ELF-1 (cell line): ENCODE measurements at places on chromosomes 16 and 17.

DNA sequence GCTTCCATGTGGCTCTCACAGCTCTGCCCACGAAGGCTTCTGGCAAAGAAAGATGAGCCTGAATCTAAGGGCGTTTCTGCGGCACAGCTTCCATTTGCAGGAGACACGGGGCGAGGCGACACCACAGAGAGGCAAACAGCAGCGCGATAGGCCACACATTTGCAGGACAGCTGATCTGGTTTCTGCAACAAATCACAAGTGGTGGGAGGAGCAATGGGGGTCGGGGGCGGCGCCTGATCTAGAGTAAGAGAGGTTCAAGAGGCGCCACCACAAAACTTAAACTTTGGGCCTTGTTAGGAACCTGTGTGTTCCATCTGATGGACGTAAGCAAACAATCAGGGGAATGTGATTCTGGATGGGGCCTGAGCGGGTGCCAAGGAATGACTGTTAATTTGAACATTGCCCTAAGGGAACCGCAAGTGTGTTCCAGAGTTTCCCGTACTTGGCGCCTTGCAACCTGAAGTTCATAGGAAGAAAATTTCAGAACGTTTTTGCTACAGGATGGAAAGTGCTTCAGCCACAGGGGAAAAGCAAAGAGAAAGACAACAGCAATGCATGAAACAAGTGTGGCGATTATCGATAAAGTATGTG is 18.9 kb upstream of the ENPP7 start:
- no peak for DNase-seq

GRCh38 chr16:23941963-23942564 is 106.3 kb downstream of the PRKCB start:
- no peak for DNase-seq

GRCh38 chr17:29682054-29682453 is 59.3 kb upstream of the CORO6 start:
- no peak for DNase-seq

GRCh38 chr16:12025926-12026325 is 49.4 kb downstream of the SNX29 start:
- DNase-seq: no peak

GRCh38 chr17:80082403-80083135 is 18.8 kb upstream of the GAA start:
- peak; percentile 83 for DNase-seq

DNA sequence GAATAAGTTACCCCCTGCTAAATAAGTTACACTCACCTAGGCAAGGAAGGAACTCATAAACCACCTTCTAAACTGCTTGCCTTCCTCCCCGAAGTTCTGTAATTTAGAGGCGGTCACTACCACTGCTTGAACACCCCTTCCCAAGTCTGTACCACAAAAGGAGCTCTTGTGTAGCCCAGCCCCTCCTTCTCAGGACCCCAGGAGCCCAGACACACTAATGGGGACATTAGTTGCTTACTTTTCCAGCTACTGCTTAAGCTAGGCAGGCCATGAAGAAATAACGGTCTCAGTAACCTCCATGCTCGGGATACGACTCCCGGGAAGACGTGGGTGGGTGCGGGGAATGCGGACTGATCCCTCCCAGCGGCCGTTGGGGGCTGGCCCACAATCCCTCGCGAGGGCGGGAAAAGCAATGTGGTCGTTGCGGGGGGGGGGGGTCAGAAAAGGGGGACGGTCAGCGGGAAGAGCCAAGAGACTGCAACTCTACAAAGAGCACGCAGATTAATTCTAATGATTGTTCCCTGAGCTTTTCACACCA is at the start of gene TEX14:
Gene TEX14 (minus strand): TSS at position 345 of the 538 bp plus-strand sequence. CDS start 40,044 bp downstream, outside the sequence.
- no peak for DNase-seq

- DNase-seq: no peak
These were observed 498 bp downstream of the SMYD4 start for GRCh38 chr17:1829216-1829591.

DNA sequence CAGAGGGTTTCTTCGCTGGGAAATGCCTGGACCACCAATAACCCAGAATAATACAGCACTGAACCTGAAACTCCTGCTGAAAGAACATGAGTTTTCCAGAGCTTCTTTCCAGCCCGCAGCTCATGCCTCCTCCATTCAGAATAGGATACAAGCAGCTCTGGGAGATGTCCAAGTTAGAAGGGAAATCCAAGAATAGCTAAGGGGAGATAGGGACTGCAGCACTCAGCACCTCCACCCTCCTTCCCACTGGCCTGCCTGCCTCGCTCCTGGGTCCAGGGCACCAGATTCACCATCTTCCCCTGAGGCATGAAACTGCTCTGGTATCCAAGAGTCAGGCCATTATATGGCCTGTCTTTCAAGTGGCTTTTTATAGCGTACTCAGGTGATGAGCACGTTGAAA is 4.1 kb downstream of the KRT31 start:
- DNase-seq: no peak

DNA sequence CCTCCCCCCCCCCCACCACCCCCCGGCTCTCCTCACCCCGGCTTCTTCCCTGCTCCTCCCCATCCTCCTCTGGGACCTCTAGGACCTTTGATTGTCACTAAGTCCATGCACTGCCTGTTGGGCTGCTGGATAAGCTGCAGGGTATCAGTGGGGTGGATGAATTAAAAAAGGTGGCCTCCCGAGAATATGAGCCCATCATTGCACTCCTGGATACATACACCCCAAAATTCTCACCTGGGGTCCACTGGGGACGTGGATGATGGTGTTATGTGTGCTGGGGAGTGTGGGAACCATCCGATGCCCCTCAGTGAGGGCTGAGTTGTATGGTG is 88.8 kb downstream of the IRF8 start:
- no peak for DNase-seq

- no peak for DNase-seq
These were observed 45.3 kb upstream of the HLF start for GRCh38 chr17:55219459-55219858.

GRCh38 chr17:62925267-62925836 is 40.7 kb upstream of the TANC2 start:
- DNase-seq: no peak
